ENCODE measurements at places on chromosomes 11 and 22.
A peak's percentile ranks its signal among the peaks of the same experiment; 100 is the strongest.

- DNase-seq = no peak
Measured at GRCh38 chr22:26322179-26322905, 106.7 kb upstream of the ASPHD2 start.

- DNase-seq = no peak
Measured at GRCh38 chr11:2165571-2165970, 4.6 kb upstream of the INS start.

- no peak for DNase-seq
Measured at GRCh38 chr11:118156531-118157185, 4.0 kb upstream of the SCN4B start.

GRCh38 chr11:93493252-93493897 lies 49.8 kb downstream of the SMCO4 start:
- DNase-seq = no peak

GRCh38 chr11:96052921-96053651 lies 129.2 kb upstream of the MTMR2 start:
- DNase-seq = no peak

GRCh38 chr11:109088086-109088485 lies 333.9 kb upstream of the C11orf87 start:
- no peak for DNase-seq

DNA sequence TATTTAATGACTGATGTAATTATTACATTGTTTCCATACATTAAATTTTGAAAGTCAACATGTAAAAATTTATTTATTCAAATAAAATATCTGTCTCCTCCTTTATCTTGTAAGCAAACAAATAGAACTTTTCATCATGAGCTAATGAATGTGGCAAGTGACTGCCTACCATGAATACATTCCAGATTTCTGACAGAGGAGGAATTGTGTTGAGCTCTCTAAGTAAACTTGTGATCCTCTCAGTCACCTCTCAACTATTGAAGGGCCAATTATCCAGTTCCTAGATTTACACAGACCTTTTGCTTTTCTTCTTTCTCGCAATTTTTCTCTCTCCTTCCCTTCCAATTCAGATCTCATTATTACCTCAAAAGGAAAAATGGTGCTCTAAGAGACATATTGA lies 21.5 kb downstream of the PRRG4 start:
- DNase-seq = no peak

DNA sequence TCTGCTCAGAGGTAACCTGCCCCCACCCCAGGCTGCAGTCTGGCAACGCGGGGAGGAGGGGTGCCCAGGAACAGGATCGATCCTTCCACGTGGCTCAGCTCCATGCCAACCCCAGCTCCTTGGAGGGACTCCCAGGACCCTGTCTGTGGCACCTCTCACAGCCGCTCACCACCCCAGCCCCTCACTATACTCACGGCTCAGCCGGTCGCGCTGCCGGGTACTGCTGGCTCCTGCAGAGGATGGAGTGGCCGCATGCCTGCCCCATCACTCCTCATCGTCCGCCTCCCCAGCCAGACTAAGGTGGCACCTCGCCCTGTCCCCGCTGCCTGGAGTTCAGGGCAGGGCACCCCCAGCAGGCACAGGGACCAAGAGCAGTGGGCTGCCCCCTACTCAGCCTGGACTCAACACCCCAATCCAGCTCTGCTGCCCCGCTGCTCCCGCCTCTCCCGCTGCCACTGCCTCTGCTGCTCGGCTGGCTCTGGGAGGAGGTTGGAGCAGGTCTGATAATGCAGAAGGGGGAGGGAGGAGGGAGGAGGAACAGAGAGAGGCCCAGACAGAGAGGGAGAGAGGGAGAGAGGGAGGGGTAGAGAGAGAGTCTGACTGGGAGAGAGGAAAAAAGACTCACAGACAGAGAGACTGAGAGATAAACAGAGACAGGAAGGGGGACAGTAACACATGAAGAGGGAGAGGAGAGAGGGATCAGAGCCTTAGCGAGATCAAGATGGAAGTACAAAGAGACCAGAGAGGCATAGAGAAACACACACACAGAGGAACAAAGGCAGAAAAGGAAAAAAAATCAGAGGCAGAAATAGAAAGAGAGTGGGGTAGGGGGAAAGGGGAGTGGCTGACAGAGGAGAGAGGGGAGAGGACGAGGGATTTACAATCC lies at the start of gene PDE2A:
PDE2A (minus strand) TSS at position 480 of the 886 bp plus-strand sequence; CDS start at position 265, 215 bp downstream.
- DNase-seq = no peak

- DNase-seq = no peak
Measured at GRCh38 chr11:81942646-81943045, 791.0 kb downstream of the FAM181B start.

DNA sequence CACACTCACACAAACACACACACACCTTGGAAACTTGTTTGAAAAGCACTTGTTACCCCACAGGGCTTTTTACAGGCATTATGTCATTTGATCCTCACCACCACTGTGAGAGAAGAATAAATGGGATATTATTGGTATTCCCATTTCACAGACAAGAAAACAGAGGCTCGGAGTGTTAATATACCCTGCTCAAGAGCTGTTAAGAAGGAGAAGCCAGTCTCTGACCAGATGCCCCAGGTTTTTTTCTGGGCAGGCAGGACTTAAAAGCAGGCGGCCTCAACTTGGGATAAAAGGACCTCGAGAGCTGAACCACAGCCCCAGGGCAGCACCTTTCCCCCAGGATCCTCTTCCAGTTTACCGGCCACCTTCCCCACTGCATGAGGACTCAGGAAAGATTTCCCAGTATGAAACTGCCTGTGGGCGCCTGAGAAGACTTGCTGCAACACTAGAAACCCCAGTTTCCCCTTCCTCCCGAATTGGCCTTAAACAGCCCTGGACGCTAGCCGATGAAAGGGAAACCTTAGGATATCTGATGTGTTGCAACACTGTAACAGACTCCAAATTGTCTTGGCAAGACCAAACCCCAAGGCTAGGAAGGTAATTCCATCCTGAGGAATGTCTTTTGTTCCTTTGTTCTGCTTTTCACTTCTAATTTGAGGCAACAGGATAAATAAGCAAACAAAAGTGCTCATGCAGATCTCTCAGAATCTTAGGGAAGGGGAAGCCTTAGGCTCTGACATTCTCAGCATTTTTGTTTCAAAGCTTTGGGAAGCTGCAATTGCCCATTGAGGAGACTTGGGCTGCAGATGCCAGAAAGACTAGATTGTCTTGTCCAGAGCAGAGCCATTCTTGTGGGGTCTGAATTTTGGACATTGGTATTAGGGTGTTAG lies 173.5 kb downstream of the TRIM29 start:
- DNase-seq = no peak

DNA sequence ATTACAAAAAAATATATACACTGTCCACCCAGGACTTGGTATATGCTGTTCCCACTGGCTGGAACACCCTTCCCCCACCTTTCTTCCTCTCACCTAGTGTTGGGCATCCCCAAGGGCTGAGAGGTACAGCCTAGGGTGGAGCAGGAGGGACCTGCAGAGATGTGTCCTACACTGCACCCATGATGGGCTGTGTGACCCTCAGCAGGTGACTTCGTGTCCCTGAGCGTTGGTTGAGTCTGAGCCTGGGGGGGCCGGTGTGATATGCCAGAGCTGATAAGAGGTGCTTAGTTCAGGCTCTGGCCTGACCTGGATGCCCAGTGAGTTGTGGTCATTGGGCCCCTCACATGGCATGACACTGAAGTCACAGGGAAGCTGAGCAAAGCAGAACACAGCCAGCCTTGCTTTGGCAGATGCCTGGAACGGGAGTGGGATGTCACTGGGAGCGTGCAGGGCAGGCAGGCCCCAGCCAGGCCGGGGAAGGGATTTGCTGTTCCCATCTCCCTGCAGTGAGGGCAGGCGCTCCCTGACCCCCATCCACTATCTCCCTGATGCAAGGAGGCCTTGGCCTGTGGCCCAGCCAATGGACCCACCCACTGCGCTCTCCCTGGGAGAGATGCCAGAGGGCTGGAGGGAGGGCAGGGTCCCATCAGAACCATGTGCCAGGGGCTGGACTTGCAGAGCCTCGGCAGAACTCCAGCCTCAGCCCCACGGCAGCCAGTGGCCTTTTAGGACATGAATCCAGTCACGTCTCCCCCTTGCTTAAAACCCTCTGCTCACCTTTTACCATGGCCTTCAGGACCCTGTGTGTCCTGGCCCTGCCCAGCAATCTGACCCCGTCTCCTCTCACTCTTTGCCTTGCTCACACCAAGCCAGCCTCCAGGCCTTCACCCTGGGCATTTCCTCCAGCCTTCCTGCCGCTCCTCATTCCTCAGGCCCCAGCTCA lies 138.9 kb downstream of the MN1 start:
- no peak for DNase-seq

DNA sequence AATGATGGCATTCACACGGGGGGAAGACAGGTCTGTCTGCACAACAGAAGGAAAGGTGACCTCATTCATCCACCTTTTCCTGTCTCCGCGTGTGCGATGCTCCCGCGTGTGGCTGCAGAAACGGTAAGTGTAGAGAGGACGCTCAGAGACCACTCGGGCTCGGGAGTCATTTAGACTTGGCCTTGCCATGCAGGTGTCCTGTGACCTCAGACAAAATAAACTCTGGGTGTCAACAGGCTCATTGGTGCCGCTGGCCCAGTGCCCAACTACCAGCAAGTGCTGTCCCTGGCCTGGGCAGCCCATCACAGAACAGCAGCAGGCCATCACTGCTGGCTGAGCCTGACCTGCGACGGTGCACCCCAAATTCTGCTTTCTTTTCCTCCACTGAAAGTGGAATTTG lies 48.1 kb upstream of the ARFGAP3 start:
- no peak for DNase-seq

GRCh38 chr11:10265936-10266335 lies 28.1 kb downstream of the SBF2 start:
- DNase-seq = no peak

- no peak for DNase-seq
Measured at GRCh38 chr11:16898274-16898985, 115.8 kb downstream of the PLEKHA7 start.

DNA sequence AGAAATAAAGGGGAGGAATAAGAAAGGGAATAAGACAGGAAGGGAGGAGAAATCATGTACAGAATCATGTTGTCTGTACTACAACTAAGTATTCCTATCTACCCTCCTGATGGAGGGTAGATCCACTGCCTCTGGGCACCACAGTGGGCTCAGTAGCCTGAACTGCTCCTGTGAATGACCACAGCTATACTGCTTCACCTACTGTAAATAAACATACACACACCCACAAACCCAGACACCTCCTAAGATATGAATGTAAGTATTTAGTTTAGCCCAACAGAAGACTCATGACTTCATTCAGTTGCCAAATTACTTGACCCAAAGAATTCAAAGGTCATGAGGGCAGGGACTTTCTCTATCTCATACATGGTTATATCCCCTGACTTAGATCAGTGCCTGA lies 177.3 kb upstream of the C11orf58 start:
- no peak for DNase-seq

- DNase-seq = no peak
Measured at GRCh38 chr11:104907521-104908185, 9.4 kb upstream of the CASP12 start.

DNA sequence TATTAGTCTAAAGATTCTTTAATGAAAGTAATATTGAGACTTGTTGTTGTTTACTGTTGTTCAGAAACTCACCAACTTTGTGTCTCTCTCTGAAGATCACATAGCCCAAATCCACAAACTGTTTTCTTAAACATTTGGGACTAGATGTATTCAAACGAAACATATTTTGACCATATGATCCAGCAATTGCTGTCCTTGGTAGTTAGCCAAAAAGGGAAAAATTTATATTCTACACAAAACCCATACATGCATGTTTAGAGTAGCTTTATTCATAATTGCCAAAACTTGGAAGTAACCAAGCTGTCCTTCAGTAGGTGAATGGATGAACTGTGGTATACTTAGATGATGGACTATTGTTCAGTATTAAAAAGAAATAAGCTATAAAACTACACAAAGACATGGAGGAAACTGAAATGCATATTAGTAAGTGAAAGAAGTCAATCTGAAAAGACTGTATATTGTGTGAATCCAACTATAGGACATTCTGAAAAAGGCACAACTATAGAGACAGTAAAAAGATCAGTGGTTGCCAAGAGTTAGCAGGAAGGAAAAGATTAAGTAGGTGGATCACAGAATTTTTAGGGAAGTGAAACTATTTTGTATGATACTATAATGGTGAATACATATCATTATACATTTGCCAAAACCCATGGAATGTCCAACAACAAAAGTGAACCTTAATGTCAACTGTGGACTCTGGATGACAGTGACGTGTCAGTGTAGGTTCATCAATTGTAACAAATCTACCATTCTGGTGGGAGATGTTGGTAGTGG lies 442.9 kb downstream of the INSC start:
- no peak for DNase-seq

DNA sequence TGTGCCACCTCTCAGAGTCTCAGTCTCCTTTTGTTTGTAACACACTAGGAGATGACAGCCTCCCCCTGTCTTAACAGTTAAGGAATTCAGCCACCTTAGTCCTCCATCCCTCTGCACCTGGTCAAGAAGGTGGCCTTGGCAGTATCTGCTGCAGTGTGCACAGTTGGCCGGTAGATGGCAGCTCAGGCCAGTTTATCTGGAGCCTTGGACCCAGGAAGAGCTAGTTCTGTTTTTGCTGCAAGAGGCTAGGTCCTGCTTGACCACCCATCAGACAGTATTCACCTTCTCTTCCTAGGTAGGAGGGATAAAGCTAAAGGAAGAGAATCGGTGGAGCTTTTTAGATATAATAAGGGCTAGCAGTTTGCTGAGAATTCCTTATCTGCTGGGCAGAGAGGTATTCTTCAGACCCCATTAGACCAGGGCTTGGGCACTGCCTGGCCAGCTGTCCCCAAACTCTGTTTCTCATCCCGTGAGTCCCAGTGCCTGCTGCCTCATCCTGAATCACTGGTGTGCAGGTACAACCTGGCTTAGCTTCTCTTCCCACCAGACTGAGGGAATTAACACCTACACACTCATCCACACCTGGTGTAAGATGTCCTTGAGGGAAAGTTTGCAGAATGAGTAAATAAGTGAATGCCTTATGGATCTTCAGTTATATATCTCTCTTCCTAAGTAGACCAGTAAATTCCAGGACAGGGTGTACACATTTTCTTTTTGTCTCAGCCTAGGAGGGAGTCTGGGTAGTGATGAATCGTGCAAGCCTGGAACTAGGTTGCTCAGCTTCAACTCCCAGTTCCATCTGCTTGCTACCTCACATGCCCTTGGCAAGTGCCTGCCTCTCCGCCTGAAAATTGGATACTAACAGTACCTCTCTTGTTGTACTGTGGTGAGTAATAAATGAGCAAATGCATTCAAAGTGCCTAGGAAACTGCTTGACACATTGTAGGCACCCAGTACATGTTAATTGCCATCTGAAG lies 70.8 kb upstream of the NARS2 start:
- peak; percentile 42 for DNase-seq

All from stimulated activated CD4-positive, alpha-beta T cell treated with anti-CD3 and anti-CD28 coated beads, Interleukin-15, amount 100 ng/mL, for 1 hour (primary cell).